ENCODE measurements at places on chromosomes 4 and X.

DNA sequence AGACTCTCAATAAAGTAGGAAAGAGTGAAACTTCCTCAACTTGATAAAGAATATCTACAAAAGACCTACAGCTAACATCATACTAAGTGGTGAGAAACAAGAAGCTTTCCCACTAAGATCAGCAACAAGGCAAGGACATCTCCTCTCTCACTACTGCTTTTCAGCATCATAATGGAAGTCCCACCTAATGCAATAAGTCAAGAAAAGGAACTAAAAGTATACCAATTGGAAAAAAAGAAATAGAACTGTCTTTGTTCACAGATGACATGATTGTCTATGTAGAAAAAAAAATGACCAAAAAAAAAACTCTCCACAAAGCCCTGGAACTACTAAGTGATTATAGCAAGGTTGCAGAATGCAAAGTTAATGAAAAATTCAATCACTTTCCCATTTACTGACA, 25.1 kb upstream of the SH3RF1 start:
- DNase-seq, result no peak

DNA sequence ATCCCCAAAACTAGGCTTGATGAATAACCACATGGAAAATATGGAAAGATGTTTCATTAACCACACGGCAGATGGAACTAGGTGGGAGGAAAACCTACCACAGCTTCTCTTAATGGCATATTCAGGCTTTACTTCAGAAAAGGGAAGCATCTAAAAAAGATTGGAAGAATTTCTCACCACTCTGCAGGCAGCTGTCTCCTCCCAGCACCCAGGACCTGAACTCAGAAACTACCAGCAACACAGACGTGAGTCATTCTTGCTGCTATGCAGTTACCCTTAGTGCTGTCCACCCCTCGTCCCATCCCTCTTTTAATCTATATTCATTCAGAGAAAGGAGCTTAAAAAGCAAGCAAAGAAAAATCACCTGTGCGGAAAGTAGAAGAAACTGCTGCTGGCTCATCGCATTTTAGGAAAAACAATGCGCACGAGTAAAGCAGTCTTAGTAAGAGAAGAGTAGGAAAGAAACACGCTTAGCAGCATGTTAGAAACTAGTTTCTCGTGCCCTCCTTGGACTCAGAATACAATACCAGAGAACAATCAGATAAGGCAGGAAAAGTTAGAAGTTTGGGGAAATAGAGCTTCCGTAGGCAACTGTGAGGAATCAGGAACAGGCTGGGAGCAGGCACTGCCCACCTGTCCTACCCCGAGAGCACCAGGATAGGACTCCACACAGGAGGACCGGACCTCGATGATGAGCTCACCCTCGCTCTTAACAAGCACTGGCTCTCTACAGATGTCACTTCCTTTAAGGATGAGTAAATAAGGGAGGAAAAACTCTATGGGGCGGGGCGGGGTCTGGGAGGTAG, 48.1 kb upstream of the ENPP6 start:
- DNase-seq, result no peak

GRCh38 chrX:10156199-10157031, at the start of gene CLCN4:
Gene CLCN4, plus strand, starts transcription at chrX:10156975. Its CDS starts 28,058 bp downstream, at chrX:10185033.
- no peak for DNase-seq

DNA sequence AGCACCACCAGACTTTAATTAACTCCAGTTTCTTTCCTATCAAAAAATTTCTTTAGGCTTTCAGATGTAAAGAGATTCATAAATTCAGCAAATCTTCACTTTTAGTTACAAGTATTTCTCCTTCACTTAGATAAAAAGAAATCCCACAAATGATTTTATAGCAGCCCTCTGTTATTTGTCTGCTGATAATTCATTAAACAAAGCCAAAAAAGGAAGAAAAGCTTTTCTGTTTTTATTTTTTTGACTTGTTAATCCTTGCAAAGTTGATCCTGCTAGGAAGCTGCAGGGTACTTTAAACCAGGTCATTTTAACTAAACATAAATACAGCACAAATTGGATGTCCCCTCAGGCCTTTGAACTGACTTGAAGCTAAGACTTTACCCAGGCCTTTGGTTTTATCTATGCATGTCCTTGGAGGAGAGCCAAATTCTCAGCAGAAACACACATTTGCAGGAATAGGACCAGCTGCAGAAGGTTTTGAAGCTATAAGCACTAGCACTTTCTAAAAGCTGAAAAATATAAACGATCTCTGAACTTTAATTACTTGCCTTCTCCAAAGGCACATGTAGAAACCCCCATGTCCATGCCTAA, 57.5 kb downstream of the PCDH18 start:
- DNase-seq, result no peak

DNA sequence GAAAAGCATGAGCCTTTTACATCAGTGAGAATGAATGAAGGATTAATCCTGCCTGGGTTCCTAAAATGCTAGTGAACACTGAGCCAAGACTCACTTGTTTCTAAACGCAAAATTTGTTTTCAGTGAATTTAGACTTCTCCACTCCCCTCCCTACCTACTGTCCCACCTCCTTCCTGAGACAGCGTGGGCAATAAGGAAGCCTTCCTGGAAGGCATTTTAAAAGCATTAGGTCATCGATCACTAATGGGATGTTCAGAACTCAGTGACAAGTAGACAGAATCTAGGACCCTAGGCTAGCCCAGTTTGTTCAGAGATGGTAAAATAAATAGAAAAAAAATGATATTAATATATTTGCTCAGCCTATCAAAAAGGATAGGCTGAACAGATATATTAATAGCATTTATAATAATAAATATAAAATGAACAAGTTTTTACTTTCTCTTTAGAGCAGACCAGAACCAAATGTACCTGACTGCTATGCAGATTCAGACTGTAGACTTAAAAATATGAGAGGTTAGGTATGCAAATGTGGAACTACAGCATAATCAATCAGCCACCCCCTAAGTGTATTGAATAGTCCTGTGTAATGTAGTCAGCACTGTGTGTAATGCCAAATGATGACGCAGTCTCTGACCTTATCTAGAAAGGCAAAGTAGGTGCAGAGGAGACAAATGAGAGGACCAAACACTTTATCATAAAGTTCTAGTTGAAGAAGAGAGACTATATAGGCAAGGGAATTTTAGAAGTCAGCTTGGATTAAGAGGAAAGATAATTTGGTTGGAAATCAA, 331.1 kb downstream of the GPAT3 start:
- no peak for DNase-seq

GRCh38 chr4:123547216-123548165, 150.9 kb downstream of the SPRY1 start:
- peak; percentile 75 for DNase-seq

- no peak for DNase-seq
Measured at GRCh38 chr4:163941221-163941905, 446.9 kb downstream of the TMA16 start.

DNA sequence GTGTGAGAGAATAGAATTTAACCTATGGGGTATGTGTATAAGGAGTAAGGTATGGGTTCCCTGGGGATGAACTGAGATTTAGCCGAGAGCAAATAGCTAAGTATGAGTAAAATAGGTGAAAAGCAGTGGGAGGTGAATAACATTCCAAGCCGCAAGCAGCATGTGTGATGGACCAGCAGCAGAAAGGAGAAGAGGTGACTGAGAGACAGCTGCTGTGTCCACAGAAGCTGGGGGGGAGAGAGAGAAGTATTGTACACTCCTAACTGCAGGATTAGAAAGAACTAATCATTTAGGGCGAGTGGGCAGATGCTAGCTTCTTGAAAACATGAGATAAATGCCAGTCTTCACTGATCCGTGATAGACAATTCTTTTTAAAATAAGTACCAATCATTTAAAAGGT, 296.0 kb downstream of the KLHL4 start:
- DNase-seq, result no peak

GRCh38 chr4:8156617-8157016, 2.0 kb downstream of the ABLIM2 start:
- DNase-seq, result no peak

DNA sequence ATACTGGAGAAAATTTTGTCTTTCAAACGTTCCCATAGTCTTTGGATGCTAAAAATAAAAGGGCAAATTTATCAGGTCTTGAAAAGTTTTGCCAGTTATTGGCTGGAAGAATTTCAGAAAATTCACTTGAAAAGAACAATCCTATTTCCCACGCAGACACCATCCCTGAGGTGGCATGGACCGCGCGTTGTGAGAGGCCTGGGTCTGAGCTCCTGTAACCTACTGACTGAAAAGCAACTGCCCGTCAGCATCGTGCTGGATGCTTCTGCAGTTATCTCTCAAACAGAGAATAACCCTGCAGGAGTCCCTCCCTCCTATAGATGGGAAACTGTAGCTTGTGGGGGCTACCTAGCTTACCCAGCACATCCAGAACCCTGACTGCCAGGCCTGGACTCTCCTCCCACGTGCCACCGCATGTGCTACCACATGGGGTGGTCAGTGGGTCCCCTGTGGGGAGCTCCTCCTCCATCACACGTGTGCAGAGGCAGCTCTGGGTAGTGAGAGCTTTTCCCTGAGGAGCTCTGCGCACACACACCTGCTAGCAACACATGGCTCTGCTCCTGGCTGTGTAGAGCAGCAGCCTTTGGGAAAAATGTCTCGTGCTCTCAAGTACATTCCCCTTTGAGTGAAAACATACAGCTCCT, 36.1 kb downstream of the NSG1 start:
- DNase-seq, result no peak

- no peak for DNase-seq
Measured at GRCh38 chr4:17650406-17650805, 36.0 kb downstream of the MED28 start.

DNA sequence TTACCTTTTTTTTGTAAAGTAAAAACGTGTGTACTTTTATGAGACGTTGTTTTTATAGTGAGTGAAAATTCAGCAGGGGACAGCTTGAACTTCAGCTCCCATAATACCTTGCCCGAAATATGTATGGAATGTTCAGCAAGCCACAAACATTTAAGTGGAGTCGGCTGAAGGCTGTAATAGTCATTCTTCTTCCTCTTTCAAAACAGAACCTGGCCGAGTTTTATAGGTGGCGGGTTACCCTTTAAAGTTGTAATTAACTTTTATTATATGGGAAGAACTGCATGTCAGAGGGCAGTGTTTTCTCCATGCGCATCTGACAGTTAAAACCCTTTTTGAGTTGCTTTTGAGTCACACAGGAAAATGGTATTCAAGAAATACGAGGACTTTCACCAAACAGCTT, 50.7 kb downstream of the CLDN34 start:
- no peak for DNase-seq

GRCh38 chr4:68074397-68074796, 55.3 kb downstream of the TMPRSS11F start:
- no peak for DNase-seq

DNA sequence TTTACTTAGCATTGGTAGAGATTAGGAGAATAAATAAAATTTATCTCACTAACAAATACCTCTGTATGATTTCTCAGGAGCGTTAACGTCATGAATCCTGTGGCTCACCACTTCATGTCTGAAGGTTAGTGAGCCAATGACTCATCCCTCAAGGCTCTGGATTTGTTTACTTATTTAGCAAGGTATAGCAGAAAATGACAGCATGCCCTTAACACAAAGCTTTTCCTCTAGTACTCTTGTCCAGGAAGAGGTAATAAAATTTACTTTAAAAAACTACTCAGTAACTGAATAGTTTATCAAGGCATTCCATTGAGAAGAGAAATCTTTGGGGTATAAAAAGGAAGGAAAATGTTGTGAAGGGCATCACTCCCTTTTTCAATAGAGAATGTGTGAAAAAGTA, 823.8 kb downstream of the CCSER1 start:
- no peak for DNase-seq

- no peak for DNase-seq
Measured at GRCh38 chrX:13565511-13565910, 3.9 kb upstream of the EGFL6 start.

- no peak for DNase-seq
Measured at GRCh38 chrX:20531667-20532066, 265.0 kb upstream of the RPS6KA3 start.

Data from suprapubic skin (tissue), 4 donors.